CD4-positive, alpha-beta T cell treated with Interleukin-12 subunit alpha and Interleukin-12 subunit beta, for 1 hour (primary cell): ENCODE measurements at places on chromosomes 16 and 17.

GRCh38 chr17:48128400-48128799 lies 20.8 kb downstream of the SNX11 start:
- DNase-seq, result no peak

- DNase-seq, result peak; percentile 43
These were observed 184.4 kb downstream of the MSI2 start for GRCh38 chr17:57440522-57441269.

DNA sequence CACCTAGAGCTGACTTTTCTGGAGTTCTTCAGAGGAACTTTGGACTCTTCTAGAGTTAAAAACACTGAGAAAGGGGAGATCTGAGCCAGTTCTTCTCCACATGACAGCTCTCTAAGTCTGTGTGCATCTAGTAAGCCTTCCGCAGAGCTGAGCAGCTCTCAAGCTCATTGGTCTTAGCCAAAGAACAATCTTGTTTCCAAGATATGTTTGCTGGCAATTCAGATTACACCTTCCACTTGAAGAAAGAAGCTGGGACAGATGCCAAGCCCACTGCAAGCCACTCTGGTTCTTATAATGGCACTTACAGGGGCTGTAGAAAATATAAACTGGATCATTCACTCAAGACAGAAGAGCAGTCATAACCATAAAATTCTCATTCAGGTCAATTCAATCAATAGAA lies 134.1 kb upstream of the TOX3 start:
- no peak for DNase-seq

DNA sequence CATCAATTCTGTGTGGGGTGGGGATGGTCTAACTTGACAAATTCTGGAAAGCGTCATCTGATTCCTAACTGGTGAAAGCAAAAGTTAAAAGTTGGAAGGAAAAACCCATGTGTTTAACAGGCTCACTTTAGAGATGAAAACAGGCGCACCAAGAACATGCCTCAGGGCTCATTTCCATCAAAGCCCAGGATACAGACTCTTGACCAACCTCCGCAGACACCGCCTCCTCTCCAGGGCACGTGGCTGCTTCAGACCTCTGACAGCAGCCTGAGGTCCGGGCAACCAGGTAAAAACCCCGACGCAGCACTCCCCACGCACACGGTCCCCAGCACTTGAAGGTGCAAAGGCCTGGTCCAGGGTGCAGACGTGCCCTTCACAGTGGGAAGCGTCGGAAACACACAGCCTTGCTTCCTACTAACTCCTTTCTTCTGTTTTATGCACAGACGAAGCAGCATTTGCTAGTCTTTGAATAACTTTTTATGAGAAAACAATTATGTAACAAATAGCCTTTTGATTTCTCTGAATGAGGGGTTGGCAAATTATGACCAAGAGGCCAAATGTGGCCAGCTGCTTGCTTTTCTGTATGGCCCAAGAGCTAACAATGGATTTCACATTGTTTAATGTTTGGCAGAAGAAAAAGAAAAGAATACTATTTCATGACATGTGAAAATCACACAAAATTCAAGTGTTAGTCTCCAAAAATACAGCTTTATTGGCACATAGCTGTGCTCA lies 44.2 kb upstream of the TRAP1 start:
- no peak for DNase-seq

- DNase-seq, result no peak
These were observed 264.0 kb downstream of the XYLT1 start for GRCh38 chr16:17206712-17207111.

GRCh38 chr17:63933598-63933997 lies 1.5 kb upstream of the CD79B start:
- DNase-seq, result no peak

DNA sequence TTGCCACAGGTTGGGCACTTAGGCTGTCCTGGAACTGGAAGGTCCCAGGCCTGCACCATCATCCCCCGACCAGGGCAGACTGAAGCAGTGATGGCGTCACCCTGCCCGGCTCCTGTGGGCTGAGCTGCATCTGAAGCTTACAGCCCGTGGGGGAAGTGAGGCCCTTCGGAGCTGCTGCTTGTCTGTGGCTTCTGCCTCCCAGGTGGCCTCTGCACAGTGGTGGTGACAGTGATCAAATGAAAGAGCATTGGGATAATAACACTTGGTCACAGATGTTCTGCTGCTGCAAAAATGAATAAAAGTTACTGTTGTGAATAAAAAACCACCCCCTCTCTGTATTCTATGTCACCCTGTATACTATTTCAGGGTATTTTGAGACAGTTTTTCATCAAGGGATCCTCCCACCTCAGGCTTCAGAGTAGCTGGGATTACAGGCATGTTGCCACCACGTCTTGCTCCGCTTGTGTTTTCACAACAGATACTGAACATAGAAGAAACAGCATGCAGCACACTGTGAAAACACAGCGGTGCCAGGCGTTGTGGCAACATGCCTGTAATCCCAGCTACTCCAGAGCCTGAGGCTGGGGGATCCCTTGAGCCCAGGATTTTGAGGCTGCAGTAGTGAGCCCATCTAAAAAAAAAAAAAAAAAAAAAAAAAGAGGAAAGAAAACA lies 165.0 kb downstream of the LGALS9B start:
- DNase-seq, result no peak
